ENCODE measurements at places on chromosomes 4 and X.

DNA sequence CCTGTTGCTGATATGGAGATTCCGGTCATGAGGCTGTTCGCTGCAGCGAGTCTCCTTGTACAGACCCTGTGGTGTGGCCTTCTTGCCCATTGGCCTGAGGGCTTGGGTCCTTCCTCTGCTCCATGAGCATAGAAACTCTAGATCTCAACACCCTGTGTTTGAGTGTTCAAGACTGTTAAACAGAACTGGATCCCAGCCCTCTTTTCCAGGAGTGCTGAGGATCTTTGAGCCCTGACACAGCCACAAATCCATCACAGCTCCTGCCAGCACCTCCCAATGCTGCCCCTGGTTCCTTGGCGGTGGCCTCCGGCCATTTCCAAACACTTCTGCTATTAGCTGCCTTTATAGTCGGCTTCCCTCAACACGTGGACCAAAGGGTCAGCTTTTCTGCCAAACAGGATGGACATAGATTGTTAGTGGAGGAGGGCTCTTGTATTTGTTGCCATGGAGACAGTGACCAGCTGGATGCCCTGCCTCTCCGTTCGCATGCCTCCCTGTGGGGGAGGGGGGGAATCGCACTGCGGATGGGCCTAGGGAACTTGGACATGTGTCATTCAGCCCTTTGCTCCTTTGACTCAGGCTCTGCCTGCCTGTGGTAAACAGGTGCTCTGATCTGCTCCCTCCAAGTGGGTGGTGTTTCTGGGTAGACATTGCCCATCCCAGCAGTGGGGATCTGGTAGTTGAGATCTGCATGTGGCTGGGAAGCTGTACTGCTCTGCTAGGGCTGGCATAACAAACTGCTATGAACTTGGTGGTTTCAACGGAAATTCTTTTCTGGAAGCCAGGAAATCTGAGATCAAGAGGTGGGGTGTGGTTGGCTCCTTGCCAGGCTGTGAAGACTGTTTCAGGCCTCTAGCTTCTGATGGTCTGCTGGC lies 6.9 kb upstream of the WDR1 start:
- no peak for DNase-seq

- DNase-seq: no peak
Measured at GRCh38 chr4:98516042-98516440, 142.4 kb downstream of the TSPAN5 start.

GRCh38 chrX:69144838-69145680 lies 20.2 kb downstream of the PJA1 start:
- no peak for DNase-seq

- no peak for DNase-seq
Measured at GRCh38 chr4:19850909-19851308, 400.8 kb upstream of the SLIT2 start.

GRCh38 chr4:113398441-113399143 lies 349.1 kb downstream of the ANK2 start:
- DNase-seq: no peak

Measured in stimulated activated CD8-positive, alpha-beta memory T cell treated with anti-CD3 and anti-CD28 coated beads, Interleukin-4, amount 100 ng/mL, for 1 hour (primary cell).